ENCODE measurements at places on chromosomes 2 and 18.
A peak's percentile ranks its signal among the peaks of the same experiment; 100 is the strongest.

DNA sequence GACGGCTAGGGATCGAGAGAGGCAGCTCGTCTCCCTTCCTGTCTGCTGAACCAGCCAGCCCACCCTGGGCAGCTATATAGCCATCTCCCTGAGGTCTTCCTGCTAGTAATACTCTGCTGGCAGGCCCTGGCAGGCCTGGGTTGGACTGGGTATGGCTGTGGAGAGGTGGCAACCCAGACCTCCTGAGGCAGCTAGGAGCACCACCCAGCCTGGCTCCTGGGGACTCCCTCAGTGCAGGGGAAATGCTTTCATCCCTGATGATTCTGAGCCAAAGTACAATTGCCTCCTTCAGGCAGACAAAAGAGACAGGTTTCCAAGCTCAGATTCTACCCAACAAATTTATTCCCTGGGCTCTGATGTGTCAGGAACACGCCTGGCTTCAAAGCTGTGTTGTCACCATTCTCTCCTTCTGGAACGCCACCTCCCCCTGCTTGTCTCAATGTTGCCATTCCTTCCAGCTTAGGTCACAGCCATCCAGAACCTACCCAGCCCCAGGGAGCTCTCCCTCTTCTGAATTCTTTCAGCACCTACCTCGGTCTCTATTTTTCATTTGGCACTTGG, 4.7 kb upstream of the DNAJB2 start:
- no peak for DNase-seq

DNA sequence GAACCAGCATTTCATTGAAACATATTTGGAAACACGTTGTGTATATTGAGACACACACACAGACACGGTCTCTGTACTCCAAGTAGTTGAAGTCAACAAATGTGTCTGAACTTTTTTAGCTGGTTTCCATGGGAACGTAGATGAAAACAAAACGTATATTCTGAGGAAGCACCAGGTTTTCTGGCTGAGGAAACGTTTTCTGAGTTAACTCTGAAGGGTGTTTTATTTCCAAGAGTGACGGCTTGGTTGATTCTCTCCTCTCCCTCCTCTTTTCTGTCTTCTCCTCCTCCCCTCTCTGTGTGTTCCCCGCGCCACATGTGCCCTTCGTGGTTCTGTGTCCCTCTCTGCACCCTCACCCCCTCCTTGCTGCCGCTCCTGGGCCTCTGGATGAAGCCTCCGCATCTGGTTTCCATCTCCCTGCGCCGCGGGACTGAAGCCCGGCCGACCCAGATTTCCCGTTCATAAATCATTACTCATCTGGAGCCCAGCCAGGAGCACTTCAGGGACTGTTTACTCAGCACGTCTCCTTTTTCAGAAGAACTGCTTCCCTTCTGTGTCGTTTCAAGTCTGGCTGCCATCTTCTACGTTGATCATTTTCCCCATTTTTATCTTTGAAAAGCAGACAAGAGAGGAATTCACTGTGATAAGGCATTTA, 122.7 kb downstream of the COL6A3 start:
- no peak for DNase-seq

DNA sequence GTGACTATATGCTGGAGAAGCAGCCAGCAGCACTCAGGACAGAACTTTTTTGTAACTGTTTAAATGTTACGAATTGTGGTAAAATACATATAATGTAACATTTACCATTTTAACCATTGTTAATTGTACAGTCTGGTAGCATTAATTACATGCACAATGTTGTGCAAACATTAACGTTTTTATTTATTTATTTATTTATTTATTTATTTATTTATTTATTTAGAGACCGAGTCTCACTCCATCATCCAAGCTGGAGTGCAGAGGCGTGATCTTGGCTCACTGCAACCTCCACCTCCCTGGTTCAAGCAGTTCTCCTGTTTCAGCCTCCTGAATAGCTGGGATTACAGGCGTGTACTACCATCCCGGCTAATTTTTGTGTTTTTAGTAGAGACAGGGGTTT, 88.7 kb upstream of the TEX51 start:
- DNase-seq, result no peak

GRCh38 chr2:195594919-195595694, 61.9 kb upstream of the SLC39A10 start:
- DNase-seq, result no peak

DNA sequence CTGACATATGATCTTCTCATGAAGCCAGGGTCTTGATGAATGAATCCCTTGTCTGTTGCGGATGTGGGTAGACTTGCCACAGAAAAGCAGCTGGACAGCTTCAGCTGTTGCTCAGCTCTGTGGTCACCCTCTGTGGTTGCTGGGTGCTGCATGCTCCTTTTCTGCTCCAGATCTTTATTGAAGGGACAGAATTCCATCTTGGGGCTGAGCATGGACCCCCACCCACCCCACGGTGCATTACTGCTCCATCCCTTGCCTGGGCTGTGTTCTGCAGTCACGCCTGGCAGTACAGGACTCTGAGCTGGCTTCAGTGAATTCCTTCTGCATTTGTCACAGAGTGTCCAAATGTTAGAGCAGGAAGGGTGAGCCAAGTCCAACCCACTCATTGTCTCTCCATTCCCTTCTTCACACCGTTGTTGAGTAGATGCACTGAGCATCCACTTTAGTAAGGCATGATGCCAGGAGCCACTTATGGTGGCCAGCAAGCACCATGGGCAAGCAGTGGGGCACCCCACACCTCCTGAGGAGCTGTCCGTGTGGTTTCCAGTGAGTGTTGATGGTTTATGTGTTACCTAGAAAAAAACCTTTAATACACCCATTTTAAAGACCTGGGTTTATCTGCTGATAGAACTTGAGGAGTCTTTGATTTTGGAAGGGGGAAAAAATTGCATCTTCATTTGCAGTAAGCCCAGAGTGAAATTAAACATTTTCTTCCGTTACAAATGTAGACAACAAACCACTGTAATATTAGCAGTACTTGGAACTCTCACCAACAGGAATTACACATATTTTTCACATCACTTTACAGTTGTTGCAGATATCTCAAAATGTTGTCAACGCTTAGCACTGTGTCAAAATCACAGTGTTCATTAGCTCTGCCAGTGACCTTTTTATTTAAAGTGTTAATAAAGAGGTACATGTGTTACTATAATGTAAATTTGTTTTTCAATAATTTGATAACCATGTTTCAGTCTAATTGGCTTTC, 14.7 kb upstream of the ITGB6 start:
- no peak for DNase-seq

DNA sequence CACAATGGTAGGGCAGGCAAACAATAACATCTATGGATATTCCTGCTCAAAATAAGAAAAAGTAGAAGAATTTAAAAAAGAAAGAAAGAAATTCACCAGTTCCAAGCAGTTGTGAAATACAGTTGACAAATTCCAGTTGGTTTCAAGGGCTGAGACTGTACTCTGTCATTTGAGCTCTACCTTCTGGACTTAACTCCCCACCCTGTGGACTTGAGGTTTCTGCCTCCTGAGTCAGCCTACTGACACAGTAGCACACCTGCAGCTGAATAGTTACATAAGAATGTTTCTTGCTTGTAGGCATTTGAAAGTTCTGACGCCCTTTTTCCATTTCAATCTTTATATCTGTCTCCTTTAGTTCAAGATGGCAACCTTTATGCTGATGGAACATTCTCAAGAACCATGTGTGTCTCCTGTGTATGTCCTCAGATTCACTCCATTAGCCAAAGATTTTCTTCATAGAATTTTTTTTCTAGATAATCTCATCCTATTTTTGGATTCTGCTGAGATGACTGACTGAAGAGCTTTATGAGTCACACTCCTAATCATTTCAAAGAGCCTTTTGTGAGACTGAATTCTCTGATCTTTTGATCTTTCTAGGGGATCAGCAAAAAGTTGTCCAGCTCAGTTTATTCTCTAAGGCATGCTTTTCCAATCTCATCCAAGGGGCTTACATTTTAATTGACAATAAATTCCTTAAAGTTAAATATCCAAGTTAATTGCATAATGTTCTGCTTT, 19.1 kb downstream of the NETO1 start:
- no peak for DNase-seq

DNA sequence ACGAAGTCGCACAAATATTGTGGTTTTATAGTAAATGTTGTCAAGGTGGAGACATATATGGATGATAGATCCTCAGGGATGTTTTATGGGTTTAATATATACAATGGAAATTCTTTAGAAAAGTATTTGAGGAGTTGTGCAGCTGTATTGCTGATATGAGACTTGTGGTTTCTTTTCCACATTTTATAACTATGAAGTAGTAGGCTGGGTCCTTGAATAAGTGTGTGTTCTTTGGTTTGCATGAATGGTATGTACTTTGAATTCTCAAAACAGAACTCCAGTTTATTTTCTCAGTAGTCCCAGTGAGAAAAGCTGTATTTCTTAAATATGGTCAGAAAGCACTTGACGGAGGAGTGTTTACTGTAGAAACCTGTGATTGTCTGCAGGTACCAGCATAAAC, 42.4 kb downstream of the PLCL1 start:
- DNase-seq, result no peak

DNA sequence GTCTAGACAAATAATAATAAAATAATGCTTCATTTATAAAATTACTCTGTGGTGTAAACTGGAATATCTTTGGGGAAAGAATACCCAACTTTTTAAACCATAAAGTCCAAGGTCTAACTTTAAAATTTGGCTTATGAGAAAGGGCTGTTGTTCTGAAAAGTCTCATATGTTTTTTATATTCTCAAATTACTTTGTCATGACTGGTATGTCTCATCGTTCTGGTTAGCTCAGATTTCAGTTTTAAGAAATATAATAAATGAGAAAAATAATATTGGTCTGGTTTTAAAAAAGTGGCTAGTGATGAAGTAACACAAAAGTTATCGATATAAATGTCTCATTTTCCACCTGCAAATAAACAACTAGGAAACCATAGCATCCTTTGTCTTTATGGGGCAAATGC, 1658.1 kb downstream of the LRP1B start:
- DNase-seq, result no peak

- peak; percentile 48 for DNase-seq
Observed at GRCh38 chr2:54558188-54559005, 102.3 kb downstream of the SPTBN1 start.

DNA sequence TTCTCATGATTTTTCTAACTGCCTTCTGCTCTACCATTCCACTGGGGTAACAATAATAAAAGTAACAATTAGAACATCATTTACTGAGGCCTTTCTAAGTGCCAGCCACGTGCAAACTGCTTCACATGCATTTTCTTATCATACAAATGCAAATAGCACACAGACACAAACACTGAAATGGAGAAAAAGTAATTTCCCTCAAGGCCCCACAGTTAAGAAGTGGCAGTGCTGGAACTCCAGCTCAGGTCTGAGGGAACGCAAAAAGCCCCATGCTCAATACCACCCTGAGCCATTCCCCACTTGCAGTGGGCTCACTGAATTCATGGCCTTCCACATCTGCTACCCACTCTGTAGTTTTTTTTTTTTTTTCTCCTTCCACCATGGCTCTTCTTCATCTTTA, 140.6 kb downstream of the UPP2 start:
- DNase-seq, result no peak

- no peak for DNase-seq
Observed at GRCh38 chr2:172329416-172329773, 98.0 kb upstream of the ITGA6 start.

GRCh38 chr18:58057291-58057965, 13.4 kb downstream of the NEDD4L start:
- DNase-seq, result no peak

- no peak for DNase-seq
Observed at GRCh38 chr18:56662902-56663301, 11.7 kb downstream of the WDR7 start.
